Stimulated activated CD8-positive, alpha-beta memory T cell treated with anti-CD3 and anti-CD28 coated beads, Interleukin-2, amount 100 ng/mL, for 1 hour (primary cell): ENCODE measurements at places on chromosomes 16 and 17.

DNA sequence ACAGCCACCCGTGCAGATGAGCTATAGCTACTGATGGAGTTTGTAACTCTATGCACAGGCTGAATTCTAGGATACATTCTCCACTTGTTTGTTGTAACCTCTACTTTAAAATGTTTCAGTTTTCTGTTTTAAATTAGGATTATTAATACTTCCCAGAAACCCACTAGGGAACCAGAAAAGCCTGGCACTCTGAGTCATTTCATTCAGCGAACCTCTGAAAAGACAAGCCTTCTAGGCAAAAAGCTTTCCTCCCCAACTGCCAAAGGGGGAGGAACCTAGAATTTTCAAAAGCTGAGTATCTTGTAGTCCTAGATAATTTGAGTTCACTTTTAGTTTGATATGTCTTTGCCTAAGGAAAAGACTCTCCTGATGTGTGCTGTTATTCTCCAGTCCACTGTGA is 43.2 kb downstream of the GOSR1 start:
- no peak for DNase-seq

DNA sequence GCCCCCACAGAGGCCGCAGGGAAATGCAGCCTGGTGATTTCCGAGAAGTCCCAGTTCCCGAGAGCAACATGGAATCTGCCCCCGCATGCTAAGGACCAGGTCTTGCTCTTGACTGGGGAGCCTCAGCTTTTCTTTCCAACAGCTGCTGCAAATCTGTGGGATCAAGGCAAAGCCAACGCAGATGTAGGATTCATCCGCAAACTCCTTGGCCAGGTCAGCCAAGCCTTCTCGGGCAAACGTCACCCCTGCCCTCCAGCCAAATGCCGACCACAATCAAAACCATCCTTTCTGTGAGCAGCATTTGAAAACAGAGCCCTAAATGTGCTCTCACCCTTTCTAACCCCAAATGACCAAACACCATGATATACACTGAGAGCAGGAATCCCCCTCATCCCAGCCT is 54.0 kb downstream of the MRM3 start:
- no peak for DNase-seq

DNA sequence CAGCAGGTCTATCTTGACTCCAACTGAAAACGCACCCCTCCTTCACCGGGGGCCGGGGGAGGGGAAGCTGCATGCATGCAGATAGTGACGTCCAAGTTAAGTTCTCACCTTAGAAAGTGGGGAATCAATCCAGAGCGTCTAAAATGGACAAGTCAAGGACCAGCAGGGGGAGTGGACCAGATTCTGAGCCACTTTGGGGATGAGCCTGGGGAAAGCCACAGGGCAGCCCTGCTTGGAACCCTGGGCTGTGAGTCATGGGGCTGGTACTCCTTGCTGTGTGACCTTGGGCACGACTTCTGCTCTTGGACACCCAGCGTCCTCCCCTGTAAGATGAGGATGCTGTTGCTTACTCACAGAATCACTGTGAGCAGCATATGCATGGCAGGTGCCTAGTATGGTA is 9.1 kb downstream of the TNFRSF13B start:
- no peak for DNase-seq

DNA sequence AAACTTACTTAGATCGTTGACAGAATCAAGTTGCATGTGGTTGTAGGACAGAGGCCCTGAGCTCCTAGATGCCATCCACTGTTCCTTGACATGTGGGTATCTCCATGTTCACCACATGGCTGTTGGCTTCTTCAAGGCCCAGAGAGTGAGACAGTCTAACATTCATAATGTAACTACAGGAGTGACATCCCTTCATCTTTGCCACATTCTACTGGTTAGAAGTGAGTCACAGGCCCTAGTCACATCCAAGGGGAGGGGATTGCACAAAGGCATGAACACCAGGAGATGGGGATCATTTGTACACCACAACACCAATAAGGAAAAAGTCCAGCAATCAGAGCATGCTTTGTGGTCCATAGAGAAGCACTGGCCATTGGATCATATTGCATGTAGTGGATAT is 56.6 kb downstream of the WSCD1 start:
- no peak for DNase-seq

DNA sequence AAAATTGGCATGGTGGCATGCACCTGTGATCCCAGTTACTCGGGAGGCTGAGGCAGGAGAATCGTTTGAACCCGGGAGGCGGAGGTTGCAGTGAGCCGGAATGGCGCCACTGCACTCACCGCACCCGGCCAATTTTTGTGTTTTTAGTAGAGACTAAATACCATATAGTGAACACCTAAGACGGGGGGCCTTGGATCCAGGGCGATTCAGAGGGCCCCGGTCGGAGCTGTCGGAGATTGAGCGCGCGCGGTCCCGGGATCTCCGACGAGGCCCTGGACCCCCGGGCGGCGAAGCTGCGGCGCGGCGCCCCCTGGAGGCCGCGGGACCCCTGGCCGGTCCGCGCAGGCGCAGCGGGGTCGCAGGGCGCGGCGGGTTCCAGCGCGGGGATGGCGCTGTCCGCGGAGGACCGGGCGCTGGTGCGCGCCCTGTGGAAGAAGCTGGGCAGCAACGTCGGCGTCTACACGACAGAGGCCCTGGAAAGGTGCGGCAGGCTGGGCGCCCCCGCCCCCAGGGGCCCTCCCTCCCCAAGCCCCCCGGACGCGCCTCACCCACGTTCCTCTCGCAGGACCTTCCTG is at the start of gene HBQ1:
HBQ1 (plus strand) TSS at position 359 of the 575 bp plus-strand sequence; CDS start at position 387, 28 bp downstream.
- no peak for DNase-seq
